Neuronal stem cell (in vitro differentiated cells): ENCODE measurements at places on chromosomes 13 and 19.
A peak's percentile ranks its signal among the peaks of the same experiment; 100 is the strongest.

DNA sequence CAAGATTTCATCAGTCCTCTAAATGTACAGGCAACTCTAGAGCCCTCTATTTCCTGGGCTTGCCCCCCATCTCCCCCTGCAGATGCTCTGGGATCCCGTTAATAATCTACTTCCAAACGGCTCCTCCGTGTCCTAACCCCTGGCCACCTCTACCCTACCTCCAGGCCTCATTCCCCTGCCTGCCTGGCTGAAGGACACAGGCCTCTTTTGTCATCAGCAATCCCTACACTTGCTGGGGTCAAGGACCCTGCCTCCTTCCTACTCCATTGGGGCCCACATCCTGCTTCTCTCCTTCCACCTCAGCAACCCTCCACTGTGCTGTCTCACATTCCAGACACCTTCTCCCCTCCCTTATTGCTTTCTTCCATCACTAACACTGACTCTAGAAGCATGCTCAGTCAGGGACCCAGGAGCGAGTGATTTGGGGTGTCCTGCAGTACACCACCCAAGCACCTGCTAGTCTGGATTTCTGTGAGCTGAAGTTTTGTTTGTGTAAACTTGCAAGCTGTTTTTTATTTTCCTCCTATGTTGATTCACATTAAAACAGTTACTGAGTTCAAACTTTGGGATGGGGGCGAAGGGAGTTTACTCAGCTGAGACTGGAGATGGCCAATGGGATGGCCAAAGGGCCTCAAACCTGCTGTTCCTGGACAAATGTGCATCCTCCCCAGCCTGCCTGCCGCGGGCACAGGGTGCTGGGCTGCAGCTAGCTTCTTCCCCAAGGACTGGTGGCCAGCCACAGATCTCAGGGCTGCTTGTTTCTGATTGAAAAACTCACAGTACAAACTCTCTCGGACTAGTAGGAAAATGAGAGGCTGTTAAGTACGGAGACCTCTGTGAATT, 314.7 kb downstream of the FOXO1 start:
- no peak for DNase-seq

- DNase-seq = no peak
These were observed 549 bp downstream of the SMIM17 start for GRCh38 chr19:56643460-56643955.

DNA sequence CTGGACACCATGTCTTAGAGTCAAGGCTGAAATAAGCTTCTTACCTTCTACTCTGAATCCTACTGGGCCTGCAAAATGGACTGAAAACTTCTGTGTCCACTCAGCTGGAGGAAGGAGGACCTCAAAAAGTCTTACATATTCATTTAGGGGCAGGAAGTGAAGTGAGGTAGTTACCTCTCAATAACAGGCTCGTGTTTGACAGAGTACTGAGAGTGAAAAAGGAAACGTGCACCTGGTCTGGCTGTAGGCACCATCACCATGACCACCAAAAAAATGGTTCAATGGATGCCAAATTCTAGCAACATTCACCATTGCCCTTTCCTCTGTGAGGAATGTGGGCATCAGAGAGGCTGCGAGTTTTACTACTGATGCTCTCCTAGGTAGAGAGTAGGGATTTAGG, 176.2 kb downstream of the RFC3 start:
- no peak for DNase-seq

DNA sequence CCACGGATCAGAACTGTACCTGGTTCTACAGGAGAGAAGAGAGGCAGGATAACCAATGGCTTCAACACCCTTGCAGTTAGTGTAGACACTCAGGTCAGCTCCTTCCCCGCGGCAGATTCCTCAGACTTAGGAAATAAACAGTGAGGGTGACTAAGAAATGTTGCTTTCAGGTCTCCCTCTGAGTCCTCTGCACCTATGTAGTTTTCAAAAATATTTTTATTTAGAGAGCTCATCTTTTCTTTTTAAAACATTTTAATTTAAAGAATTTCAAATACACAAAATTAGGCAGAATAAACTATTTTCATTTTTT, 195.2 kb downstream of the KLF12 start:
- no peak for DNase-seq

DNA sequence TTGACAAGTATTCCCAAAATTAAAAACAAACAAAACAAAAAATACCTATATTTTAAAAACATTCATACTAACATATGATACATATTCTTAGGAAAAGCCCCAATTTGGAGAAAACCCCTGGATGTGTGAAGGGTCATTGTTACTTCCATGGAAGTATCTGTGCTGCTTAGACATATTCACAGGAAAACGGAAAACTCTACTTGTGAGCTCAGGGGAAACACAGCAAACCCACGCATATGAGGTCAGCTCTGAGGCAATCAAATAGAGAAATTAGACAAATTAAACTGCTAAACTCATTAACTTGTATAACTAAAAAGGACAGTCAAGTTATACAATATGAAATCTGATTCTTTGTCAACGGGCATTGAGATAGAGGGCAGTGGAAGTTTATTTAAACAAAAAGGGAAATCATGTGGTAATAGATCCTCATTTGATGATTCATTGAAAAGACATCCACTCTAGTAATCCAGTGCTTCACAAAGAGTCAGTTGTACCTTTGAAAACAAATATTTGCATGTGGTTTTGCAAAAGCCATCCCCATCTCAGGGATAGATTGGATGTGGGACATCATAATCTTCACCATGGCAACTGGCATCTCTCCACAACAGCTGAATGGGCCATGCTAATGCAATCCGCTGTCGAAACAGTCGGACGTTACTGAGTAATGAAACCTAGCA, 423.4 kb downstream of the ITGBL1 start:
- no peak for DNase-seq

GRCh38 chr19:14432791-14433553, at the start of gene PKN1:
Gene PKN1, plus strand, starts transcription at chr19:14433306. Its CDS starts 216 bp downstream, at chr19:14433522.
- DNase-seq = peak; percentile 67

- no peak for DNase-seq
These were observed 4.8 kb upstream of the LAMP1 start for GRCh38 chr13:113292021-113292862.

GRCh38 chr19:2014731-2015607, 545 bp downstream of the BTBD2 start:
- peak; percentile 35 for DNase-seq

- DNase-seq = no peak
These were observed 826 bp upstream of the GPC5 start for GRCh38 chr13:91397595-91397994.

DNA sequence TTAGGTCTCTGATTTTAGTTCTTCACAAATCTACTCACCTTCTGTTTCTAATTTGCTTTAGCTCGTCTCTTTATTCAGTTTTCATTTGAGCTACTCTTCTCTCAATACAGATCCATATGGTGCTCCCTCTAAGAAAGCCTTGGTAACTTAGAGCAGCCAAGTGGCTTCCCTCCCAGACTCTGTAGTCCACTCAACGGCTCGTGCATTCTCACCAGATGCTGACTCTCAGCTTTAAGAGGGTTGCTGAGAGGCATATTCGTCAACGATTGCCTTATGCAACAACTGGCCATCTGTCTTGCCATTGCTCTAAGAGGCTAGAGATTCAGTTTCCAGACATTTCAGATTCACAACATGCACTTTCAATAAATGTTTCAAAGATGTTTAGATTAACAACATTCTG, 785.8 kb upstream of the SLC10A2 start:
- no peak for DNase-seq

GRCh38 chr13:83449668-83450395, 432.4 kb downstream of the SLITRK1 start:
- DNase-seq = no peak

DNA sequence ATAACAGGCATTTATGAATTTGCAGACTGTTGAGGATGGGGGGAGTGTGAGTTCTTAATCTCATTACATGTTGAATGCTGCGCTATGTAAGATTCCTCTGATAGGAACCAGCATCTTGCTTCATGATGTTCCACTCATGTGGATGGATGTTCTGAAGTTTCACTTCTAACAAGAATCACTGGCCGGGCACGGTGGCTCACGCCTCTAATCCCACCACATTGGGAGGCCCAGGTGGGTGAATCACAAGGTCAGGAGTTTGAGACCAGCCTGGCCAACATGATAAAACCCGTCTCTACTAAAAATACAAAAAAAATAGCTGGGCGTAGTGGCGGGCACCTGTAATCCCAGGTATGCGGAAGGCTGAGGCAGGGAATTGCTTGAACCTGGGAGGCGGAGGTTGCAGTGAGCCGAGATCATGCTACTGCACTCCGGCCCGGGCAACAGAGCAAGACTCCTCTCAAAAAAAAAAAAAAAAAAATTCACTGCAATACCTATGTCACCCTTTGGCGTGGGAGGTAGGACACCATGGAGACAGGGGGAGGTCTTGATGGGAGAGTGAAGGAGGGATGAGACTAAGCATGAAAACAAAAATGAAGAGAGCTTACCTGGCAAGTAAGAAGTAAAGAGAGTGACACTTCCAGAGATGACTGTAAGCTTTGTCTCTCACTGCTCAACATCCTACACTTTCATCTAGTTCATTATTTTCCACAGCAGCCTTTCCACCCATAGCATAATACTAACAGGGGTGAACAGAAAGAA, 133.0 kb downstream of the DCT start:
- no peak for DNase-seq

GRCh38 chr19:13717194-13717643, 47.1 kb upstream of the MRI1 start:
- no peak for DNase-seq

DNA sequence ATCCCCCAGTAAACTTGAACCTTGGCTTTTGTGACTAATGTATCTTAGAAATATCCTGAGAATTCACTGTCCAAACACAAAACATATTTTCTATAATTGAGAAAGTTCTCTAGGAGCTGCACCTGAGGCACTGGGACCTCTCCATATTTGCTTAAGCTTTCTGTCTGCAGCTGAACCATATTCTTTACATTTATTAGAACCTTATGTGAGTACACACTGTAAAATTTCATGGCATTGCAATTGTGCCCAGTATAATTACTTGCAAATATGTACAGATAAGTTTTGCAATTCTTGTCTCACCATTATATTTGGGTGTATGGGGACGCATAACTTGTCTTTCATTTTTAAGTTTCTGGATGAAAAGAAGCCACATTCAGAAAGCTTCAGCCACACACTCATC, 280.7 kb upstream of the KLHL1 start:
- no peak for DNase-seq

- no peak for DNase-seq
These were observed 19.2 kb downstream of the CEACAM6 start for GRCh38 chr19:41774515-41774980.

- DNase-seq = no peak
These were observed 58.3 kb downstream of the MBNL2 start for GRCh38 chr13:97280478-97280877.
